ENCODE measurements at places on chromosomes 1 and 21.

- no peak for DNase-seq
Observed at GRCh38 chr1:216739793-216740192, 16.6 kb upstream of the ESRRG start.

DNA sequence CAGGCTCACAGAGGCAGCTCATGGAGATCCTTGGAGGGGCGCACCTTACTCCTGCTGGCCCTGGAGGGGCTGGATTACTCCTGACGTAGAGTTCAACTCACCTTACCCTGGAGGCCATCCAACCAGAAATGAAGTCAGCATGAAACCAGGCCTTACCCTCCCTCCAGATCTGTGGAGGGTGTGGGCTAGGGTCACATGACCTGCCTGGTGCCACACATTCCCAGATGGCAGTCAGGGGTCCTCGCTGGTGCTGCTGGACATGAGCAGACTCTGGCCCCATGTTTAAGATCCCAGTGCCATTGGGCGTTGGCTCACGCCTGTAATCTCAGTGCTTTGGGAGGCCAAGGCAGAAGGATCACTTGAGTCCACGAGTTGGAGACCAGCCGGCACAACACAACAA lies 4.5 kb downstream of the C21orf58 start:
- DNase-seq, result no peak

GRCh38 chr1:22321917-22322316 lies 129.7 kb upstream of the ZBTB40 start:
- DNase-seq, result no peak

GRCh38 chr1:113072141-113072756 lies 749 bp upstream of the LRIG2 start:
- no peak for DNase-seq

GRCh38 chr1:21414015-21414414 lies 25.9 kb upstream of the NBPF3 start:
- DNase-seq, result no peak

- DNase-seq, result no peak
Observed at GRCh38 chr1:78052685-78053405, 7.1 kb downstream of the GIPC2 start.

DNA sequence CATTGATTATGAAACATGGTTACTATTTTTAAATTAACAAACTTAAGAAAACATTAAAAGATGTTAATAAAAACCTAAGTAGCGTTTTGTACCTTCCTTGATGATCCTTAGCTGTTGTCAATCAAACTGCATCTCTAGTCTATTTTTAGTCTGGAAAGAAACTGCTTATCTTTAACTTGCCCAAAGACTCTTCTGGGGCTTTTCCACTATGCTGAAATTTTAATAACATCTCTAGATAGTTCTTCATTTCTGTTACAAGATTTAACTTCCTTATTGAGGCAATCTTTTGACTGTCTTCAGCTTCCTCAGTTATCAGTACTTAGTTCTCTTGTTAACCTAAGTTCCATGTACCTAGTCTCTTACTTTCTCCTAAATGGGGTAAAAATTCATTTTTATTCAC lies 135.9 kb upstream of the HMCN1 start:
- no peak for DNase-seq

DNA sequence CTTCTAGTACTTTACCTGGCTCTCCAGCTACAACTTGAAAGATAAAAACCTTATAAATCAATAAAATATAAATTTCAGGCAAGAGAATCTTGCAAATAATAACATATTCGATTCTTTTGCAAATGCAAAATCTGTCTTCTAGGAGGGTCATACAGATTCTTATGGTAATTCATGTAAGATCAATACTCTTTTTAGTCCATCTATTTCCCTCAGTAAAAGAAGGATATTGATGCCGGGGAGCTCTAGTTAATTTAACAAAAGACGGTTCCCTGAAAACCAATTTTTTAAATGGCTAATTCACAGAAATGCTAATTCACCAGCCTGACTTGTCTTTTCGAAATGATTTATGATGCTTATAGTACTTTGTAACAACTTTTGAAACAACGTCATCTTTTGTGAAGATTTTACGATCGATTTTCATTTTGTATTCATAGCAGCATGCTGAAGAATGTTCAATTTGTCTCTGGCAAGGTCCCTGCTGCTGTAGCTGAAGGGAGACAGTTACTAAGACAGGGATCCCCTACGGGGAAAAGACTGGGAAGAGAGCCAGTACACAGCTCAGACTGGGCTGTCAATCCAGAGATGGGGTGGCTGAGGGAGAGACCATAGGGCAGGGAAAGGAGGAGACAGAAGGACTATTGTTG lies 90.6 kb upstream of the SPAG17 start:
- DNase-seq, result no peak

GRCh38 chr1:223784541-223784940 lies 61.2 kb downstream of the TP53BP2 start:
- no peak for DNase-seq

DNA sequence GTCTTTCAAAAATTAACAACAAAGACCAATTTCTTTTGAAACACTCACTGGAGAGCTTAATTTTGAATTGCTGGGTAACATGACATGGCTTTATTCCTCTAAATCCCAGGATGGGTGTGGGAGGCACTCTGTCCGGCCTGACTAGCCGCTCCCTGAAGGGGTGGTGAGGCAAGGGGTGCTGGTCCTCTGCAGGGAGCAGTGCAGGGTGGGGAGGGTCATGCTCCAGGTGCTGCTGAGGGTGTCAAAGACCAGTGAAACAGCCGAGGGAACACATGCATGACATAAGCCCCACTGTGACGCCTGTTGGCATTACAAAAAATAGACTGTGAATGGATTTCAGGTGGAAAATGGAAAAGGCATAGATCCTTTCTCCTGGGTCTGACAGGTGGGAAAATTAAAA lies 223.7 kb downstream of the VAV3 start:
- DNase-seq, result no peak

DNA sequence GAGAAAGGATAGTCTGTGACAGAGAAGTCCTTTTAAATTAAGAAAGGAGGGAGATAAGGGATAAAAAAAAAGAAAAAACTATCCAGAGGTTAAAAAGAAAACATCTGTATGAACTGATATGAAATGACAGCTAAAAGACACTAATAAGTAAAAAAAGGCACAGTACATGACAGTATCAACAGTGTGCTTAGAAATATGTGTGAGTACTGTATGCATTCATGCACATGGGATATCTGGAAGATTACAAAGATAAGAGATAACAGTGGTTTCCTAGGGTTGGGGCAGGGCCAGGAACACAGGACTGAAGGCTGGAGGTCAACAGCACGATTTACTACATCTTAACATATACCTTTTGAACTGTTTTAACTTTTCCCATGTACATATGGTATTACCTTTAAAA lies 13.3 kb downstream of the PTP4A2 start:
- DNase-seq, result no peak

GRCh38 chr1:78176448-78176847 lies 130.7 kb downstream of the GIPC2 start:
- no peak for DNase-seq

DNA sequence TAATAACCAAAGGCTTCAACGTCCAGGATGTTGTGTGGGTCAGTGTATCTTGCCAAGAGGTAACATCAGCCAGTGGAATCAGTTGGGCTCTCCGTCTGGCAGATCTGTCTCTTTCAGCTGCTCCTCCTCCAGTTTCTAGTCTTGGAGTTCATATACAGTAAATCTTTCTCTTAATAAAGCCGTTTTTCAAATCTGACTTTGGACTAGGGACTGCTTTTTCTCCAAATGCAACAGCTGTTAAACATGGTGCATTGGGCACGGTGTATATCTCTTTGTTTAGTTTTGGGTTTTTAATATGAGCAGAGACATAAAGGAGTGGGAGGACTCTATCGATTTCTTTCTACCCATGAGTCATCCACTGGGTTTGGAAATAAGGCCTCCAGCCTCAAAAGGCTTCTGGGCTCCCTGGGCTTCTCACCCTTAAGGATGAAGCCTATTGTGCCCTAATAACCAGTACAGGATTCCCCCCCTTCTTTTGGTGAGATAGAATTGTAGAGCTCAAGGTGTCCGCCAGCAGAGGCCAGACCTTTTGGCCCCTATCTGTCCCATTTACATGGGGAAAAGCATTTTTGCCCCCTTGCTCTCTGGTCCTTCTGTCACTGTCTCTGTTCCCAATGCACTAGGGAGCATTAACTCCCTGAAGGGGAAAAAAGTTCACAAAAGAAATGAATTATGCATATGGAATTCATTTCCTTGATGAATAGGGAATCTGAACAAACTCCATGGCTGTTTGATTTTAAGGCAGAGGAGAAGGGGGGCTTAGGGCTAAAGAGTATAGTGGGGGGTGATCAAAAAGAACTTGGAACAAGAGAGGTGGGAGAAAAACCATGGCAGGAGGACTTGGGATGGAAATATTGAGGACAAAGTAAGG lies 86.0 kb downstream of the PBX1 start:
- no peak for DNase-seq

GRCh38 chr1:12052008-12052573 lies 11.0 kb upstream of the TNFRSF8 start:
- no peak for DNase-seq

- no peak for DNase-seq
Observed at GRCh38 chr1:151289991-151290708, 8.1 kb downstream of the ZNF687 start.

GRCh38 chr1:70685300-70686286 lies 274.5 kb downstream of the CTH start:
- no peak for DNase-seq

GRCh38 chr1:75310067-75310466 lies 175.9 kb downstream of the LHX8 start:
- no peak for DNase-seq

GRCh38 chr1:5915587-5916571 lies 76.3 kb downstream of the NPHP4 start:
- DNase-seq, result no peak

DNA sequence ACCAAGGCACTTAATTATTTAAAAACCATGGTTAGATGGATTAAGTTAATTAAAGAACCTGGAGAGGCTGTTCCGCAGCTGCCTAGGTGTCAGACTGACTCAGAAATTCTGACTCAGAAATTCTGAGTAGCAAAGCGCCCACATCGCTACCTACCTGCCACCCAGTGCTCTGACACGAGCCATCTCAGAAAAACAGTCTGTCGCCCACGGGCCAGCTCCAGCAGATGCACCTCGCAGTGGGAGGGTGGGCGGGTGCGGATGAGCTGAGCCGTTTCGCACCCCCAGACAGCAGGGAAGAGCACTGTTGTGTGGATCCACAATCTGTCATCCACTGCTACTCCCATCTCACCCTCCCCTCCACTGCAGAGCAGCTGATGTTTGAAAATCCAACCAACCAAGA lies 13.5 kb downstream of the KCNK1 start:
- DNase-seq, result no peak

- DNase-seq, result no peak
Observed at GRCh38 chr1:81023187-81023724, 777.5 kb upstream of the ADGRL2 start.

- DNase-seq, result no peak
Observed at GRCh38 chr21:36330904-36331303, 10.9 kb downstream of the MORC3 start.
